ENCODE measurements at places on chromosomes 5 and 9.

DNA sequence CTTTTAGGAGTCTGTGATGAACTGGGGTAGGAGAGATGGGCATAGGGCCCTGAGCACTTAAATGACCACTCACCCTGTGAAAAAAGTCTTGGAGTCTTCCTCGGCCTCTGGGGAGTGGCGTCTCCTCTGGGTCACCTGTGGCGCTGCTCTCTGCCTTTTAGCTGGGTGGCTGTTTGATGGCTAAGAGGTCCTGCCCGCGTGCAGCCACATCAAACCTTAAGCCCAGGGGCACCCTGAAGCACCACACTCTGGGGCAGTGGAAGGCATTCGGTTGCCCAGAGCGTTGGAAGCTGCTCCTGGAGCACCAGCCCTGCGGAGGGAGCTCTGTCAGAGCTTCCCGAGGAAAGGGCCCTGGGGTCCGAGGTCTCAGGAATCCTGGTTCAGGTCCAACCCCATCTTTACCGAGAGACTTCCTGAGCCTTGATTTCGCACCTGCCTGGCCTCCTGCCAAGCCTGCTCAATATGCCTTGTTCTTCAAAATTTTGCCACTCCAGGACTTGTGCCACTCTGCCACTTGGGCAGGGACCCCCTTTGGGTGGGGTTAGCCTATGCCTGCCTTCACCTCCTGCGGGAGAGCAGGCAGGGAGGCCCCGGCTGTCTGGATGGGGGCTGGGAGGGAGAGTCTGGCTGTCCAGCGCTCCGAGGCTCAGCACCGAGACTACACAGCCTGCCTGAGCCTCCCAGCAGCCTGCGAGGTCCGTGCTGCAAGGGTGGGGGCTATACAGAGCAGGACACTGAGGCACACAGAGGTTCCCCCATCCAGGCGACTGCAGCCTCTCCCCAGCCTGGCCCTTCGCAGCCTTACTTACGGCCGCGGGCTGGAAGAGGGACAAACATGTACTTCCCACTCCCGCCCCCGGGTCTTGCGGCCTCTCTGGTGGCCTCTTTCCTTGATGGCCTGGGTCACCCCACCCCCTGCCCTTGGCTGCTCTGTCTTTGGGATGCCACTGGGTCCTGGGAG, 63.4 kb upstream of the RNU6ATAC start:
- DNase-seq, result no peak

GRCh38 chr5:107149243-107150005, 521.3 kb downstream of the EFNA5 start:
- DNase-seq, result no peak

- DNase-seq, result no peak
These were observed 94.6 kb downstream of the ALDH1A1 start for GRCh38 chr9:72858089-72858912.

GRCh38 chr5:136023958-136024541, 4.7 kb upstream of the TGFBI start:
- peak; percentile 92 for DNase-seq

DNA sequence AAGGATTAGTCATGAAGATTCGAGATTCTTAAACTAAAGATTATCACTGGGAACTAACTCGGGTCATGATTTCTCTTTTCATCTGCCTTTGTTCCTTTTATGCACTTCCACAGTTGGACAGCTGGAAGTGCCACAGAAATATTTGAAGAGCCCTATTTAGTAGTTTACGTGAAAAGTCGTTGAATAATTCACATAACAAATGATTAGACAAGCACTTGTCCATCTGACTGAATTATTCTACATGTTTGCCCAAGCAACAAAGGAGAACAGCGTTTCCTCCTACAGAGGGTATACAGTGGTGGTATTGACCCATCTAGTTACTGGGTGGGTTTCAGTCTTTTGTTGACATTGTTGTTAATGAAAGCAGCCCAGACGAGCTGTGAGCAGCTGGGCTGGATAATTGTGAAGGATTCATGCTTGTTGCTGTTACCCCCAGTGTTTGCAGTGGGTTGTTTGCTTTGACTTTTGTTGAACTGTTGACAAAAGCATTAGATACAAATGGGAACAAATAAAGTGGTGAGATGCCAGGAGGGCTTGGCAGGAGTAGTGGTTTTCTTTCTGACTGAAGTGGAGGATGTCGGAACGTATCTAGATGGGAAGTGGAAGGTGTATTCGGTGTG, 96.2 kb downstream of the TLE4 start:
- no peak for DNase-seq
